Thyroid gland (tissue), 4 donors: ENCODE measurements at places on chromosomes 4 and X. TPM values are rescaled to one million over a fixed set of nuclear protein-coding genes. Genes with fewer than 3 reads are reported as not detected.
A peak's percentile ranks its signal among the peaks of the same experiment; 100 is the strongest.

GRCh38 chr4:119653990-119654389, 25.4 kb upstream of the PDE5A start:
- H3K27ac ChIP-seq, result no peak overlapping the region
- H3K4me1 ChIP-seq, result no peaks in the 10 kb centered on the region
- no peaks in the 10 kb centered on the region for H3K27me3 ChIP-seq
- no peaks in the 10 kb centered on the region for H3K36me3 ChIP-seq
- H3K4me3 ChIP-seq, result no peak overlapping the region

DNA sequence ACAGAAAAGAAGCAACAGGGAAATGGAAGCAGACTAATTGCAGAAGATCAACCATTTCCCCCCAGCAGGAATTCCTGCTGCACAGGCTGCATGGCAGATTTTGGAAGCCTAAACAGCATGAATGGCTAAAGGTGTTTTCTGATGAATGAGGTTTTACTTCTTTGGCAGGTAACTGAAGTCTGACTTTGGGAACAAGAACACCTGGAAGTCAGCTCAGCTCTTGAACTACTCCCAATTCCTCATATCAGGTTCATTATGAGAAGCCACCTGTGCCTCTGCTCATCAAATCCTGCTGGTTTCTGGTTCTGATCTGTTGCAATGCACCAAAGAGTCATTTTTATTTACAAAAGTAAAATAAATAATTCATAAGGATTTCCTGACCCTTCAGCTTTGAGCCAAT, 139.0 kb downstream of the COL25A1 start:
- H3K27me3 ChIP-seq, result no peaks in the 10 kb centered on the region
- no peaks in the 10 kb centered on the region for H3K36me3 ChIP-seq
- no peaks in the 10 kb centered on the region for H3K4me1 ChIP-seq
- no peak for DNase-seq
- H3K4me3 ChIP-seq, result no peak overlapping the region

DNA sequence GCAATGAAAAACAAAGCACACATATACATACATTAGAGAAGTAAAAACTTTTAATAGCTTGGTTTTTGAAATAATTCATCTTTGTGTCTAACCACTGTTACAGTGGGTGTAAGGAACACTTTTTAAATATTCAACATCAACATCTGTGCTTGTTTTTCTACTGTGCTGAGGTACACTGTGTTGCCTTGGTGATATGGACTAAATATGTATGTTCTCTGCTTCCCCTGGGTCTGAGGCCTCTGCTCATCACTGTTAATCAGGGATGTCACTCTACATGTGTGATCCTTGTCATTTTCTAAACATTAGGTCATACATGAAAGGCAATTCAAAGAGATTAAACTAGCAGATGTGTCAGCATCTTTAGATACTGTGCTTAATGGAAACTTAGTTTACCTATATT, 10.9 kb downstream of the MCTS1 start:
- H3K27ac ChIP-seq, result no peak overlapping the region
- H3K27me3 ChIP-seq, result no peaks in the 10 kb centered on the region
- no peak overlapping the region for H3K4me3 ChIP-seq

DNA sequence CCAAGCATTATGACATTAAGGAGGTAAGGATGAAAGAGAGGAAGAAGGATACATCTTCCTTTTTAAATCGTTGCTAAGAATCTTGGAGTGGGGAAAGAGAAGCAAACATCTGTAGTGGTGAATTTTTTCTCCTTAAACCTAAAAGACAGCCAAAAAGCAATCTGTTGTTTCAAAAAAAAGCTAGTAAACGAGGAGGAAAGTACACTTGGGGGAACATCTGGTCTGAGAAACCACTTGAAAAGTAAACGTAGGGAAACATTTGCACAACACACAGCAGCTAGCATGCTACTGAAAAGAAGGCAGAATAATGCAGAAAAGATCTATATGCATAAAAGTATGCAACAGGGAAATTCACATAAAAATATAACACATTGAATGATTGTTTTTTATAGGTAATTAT, 1485.6 kb downstream of the PCDH19 start:
- no peaks in the 10 kb centered on the region for H3K27me3 ChIP-seq
- H3K27ac ChIP-seq, result no peak overlapping the region
- no peaks in the 10 kb centered on the region for H3K4me1 ChIP-seq
- H3K36me3 ChIP-seq, result no peaks in the 10 kb centered on the region
- H3K4me3 ChIP-seq, result no peak overlapping the region
- no peak for DNase-seq

DNA sequence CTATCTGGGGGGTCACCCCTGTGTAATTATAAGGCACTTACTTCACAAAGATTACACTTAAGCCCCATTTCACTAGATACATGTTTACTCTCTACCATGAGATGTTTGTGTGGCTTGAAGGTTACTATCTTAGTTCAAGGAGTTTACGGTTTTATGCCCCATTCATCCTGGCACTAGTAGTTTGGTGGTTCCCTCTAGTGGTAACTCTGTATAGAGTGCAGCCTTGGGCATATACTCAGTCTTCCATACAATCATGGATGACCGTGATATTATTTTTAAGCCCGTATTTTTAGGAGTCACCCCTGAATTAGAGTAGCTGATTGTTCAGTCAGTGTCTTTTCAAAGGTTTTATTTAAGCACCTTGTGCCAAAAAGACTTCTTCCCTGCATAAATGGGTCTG, 109.9 kb upstream of the FAM47C start:
- DNase-seq, result no peak
- no peaks in the 10 kb centered on the region for H3K27me3 ChIP-seq
- no peak overlapping the region for H3K27ac ChIP-seq
- H3K4me3 ChIP-seq, result no peak overlapping the region
- no peaks in the 10 kb centered on the region for H3K36me3 ChIP-seq

- no peak for DNase-seq
- no peaks in the 10 kb centered on the region for H3K4me1 ChIP-seq
- no peak overlapping the region for H3K27ac ChIP-seq
- no peaks in the 10 kb centered on the region for H3K27me3 ChIP-seq
- H3K36me3 ChIP-seq, result no peaks in the 10 kb centered on the region
Measured at GRCh38 chr4:36609661-36610060, 328.2 kb downstream of the DTHD1 start.

DNA sequence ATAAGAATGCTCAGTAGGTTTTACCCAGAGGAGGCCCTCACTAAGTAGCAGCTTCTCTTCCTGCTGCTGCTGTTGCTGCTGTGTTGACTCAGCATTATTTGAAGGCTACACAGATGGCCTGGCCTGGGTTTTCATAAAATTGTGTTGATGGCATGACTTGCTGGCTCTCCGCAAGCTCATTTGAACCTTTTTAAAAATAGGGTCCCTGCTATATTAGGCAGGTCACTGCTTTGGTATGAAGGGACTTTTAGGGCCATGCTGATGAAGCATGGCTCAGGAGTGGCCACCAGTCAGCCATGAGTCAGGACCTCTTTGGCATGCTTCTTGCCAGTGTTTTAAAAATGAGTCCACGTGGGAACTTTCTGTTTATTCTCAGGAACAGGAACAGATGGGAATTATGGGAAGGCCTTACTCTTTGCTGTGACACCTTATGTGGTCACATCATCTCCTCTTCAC, 128.7 kb downstream of the MID1IP1 start:
- no peaks in the 10 kb centered on the region for H3K36me3 ChIP-seq
- H3K27me3 ChIP-seq, result no peaks in the 10 kb centered on the region
- H3K4me1 ChIP-seq, result no peaks in the 10 kb centered on the region
- no peak overlapping the region for H3K27ac ChIP-seq
- no peak for DNase-seq

DNA sequence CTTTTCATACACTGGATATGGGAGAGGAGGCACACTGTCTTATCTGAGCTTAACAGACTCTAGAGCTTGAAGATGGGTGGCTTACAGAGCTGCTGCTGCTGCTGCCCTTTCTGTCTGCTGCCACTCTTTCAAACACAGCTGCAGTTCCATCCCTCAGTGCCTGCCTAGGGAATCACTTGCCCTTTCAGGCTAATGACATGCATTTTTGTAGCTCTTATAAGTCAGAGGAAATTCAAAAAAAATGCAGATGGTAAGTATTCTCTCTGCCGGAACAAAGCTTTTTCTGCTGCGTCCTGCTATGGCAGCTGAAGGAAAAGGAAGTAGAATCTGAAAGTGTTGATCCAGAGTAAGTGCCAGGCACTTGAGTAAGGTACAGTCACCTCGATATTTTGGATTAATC, 460.4 kb upstream of the DIAPH2 start:
- no peak for DNase-seq
- H3K4me1 ChIP-seq, result no peaks in the 10 kb centered on the region
- no peak overlapping the region for H3K27ac ChIP-seq
- H3K36me3 ChIP-seq, result no peaks in the 10 kb centered on the region
- H3K4me3 ChIP-seq, result no peak overlapping the region

GRCh38 chrX:125492439-125492838, 172.8 kb downstream of the TEX13C start:
- H3K4me3 ChIP-seq, result no peak overlapping the region
- no peak overlapping the region for H3K27ac ChIP-seq
- no peaks in the 10 kb centered on the region for H3K4me1 ChIP-seq
- no peaks in the 10 kb centered on the region for H3K27me3 ChIP-seq

- H3K36me3 ChIP-seq, result no peaks in the 10 kb centered on the region
- H3K4me3 ChIP-seq, result no peak overlapping the region
- H3K4me1 ChIP-seq, result no peaks in the 10 kb centered on the region
- no peaks in the 10 kb centered on the region for H3K27me3 ChIP-seq
Measured at GRCh38 chr4:37138019-37138653, 106.4 kb upstream of the NWD2 start.

DNA sequence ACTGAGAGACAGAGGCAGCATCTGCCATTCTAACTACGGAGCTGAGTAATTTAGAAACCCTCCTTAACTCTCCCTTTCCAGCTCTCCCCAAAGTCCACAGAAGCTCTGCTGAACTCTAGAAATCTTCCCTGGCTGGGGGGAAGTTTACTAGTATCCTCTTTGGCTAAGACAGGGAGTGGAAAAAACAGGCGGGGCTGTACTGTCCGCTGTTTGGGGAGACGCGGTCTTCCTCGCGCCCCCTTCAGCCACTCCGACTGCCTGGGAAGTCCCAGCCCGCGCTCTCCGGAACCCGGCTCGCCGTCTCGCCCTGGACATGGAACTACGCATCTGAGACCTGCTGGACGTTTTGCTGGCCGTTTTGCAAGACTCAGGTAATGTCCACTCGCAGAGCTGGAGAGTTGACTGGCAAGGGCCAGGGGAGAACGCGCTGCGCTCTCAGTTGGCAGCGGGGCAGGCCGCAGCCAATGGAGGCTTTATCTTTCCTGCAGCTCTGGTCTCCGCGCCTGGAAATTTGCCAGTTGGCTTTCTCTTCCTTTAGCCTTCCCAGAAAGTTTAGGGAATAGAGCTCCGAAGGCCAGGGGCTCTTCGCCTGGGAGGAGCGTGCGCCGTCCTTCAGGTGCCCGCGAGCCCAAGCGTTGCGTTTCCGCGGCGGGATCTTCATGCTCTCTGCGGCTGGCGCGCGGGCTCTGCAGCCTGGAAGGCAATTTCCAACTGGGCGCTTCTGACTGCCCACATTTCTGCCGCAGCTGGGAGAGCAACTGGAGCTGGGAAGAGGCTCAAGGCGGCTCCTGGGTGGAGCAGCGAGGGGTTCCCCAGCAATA, 892 bp downstream of the IL1RAPL2 start:
- no peak overlapping the region for H3K4me3 ChIP-seq
- no peaks in the 10 kb centered on the region for H3K36me3 ChIP-seq
- DNase-seq, result no peak
- H3K4me1 ChIP-seq, result peaks cover 3% of the 10 kb centered on the region
- no peak overlapping the region for H3K27ac ChIP-seq

DNA sequence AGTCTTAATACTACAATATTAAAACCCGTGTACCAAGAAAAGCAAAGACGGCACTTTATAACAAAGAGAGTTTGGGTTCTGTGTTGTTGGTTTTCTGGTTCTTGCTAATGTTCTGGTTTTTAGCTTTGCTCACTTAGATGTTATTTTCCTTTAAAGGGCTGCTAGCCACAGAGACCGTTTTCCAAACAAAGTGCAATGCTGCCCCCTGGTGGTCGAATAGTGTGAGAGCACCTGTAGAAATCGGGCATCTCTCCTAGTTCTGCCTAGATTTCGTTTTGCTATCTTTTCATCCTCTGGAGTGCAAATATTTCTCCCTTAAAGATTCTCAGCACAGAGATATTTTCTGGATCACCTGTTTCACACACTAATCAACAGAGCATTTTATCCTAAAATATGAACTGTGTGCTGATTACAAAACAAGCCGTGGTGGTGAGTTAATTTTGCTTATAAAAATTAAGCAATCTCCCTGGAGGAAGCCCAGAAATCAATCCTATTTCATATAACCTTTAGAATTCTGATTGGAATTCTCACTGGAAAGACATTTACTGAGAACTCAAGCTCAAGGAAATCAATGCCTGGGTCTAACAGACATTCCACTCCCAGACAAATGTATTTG, 334.5 kb upstream of the NOCT start:
- no peaks in the 10 kb centered on the region for H3K36me3 ChIP-seq
- no peaks in the 10 kb centered on the region for H3K4me1 ChIP-seq
- no peaks in the 10 kb centered on the region for H3K27me3 ChIP-seq
- peak; percentile 91 for DNase-seq

DNA sequence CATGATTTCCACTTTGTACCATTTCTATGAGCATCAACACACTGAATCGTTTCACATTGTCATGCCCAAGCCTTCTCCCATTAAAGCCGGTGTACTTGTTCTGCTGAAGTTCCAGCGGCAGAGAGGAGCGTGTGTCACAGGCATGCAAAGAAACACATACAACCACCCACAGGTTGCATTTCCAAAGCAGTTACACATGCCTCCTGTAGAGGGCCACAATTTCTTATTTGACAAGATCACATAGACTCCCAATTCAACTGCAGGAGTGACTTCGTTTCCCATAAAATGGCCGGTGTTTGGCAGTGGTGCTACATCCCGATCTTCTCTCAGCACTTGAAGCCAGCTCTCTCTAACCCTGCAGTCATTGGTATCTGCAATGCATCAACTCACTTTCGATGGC, 992.6 kb downstream of the NLGN4X start:
- H3K36me3 ChIP-seq, result no peaks in the 10 kb centered on the region
- no peak overlapping the region for H3K4me3 ChIP-seq
- no peaks in the 10 kb centered on the region for H3K27me3 ChIP-seq
- no peaks in the 10 kb centered on the region for H3K4me1 ChIP-seq
- no peak for DNase-seq
- no peak overlapping the region for H3K27ac ChIP-seq

DNA sequence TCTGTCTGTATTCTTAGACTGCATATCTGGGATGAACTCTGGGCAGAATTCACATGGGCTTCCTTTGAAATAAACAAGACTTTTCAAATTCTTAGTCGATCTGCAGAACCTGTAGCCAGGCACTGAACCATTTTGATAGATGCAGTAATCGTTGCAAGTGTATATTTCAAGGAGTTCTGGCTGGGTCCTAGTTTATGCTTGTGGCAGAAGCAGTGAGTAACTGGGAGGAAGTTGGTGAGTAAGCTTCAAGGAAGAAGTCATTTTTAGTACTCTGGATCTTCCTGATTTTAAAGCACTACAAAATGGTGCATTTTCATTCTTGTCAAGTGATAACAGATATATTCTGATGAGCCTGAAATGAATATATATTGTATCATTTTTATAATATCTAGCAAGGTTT, 9.5 kb downstream of the HPRT1 start:
- H3K36me3 ChIP-seq, result no peaks in the 10 kb centered on the region
- no peak overlapping the region for H3K27ac ChIP-seq
- no peaks in the 10 kb centered on the region for H3K4me1 ChIP-seq
- no peak overlapping the region for H3K4me3 ChIP-seq
- no peaks in the 10 kb centered on the region for H3K27me3 ChIP-seq

GRCh38 chrX:154486052-154486395, 391 bp downstream of the UBL4A start:
- peak; percentile 34 for DNase-seq
- H3K27ac ChIP-seq, result peak overlapping the region; percentile 49
- peak overlapping the region; percentile 51 for H3K4me3 ChIP-seq
- H3K27me3 ChIP-seq, result no peaks in the 10 kb centered on the region

Gene ATP2B3
- not detected for total RNA-seq

Gene ETDA
- not detected for total RNA-seq

Gene PDE6B
- 19.2 TPM for total RNA-seq

Gene RADX
- total RNA-seq, result 9.1 TPM

Gene ATP1B4
- 0.11 TPM for total RNA-seq

Gene PRKG2
- total RNA-seq, result 0.21 TPM

Gene SHROOM3
- 64.4 TPM for total RNA-seq

Gene PRPS2
- 28.2 TPM for total RNA-seq

Gene ACE2
- total RNA-seq, result 9.5 TPM
